Activated CD4-positive, alpha-beta T cell treated with anti-CD3 and anti-CD28 coated beads, Interleukin-2, amount 50 U/mL, for 48 hours (primary cell): ENCODE measurements at places on chromosomes 3 and 15.

- DNase-seq = no peak
Measured at GRCh38 chr3:36743826-36744225, 20.5 kb downstream of the DCLK3 start.

- DNase-seq = no peak
Measured at GRCh38 chr3:25476639-25477038, 48.6 kb downstream of the RARB start.

DNA sequence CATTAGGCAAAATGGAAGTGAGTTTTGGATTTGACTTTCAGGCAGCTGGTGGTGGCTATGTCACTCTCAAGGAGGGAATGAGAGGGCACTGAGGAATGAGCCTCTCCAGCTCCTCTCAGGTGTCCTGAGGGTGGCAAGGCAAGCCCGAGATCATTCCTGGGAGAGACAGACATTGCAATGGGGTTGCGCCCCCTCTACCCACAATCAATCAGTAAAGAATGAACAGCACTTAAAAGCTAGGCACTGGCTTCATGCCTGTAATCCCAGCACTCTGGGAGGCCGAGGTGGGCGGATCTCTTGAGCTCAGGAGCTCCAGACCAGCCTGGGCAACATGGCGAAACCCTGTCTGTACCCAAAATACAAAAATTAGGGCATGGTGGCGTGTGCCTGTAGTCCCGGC lies 14.1 kb upstream of the SHF start:
- DNase-seq = no peak

DNA sequence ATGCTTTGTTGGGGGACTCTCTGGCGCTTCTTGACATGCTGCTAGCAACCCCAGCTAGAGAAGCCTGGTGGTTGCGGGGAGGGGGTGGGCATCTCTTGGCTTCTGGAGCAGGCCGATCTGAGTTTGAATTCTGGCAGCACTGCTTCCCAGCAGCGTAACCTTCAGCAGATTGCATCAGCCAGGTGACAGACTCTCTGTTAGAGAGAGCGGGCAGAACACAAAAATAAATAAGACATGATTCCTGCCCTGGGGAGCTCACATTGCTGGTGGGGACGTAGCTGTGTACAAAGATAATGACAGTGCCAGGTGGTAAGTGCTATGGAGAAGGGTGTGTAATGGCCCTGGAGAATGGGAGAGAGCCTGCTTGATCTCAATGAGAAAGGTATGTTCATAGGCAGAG lies 87.4 kb downstream of the THSD4 start:
- DNase-seq = no peak
